ENCODE measurements at places on chromosomes 1 and 21. TPM values are rescaled to one million over a fixed set of nuclear protein-coding genes. Genes with fewer than 3 reads are reported as not detected.

Gene RPTN
- not detected for total RNA-seq

Gene DPT
- not detected for total RNA-seq

Gene SLC45A3
- 2.0 TPM for total RNA-seq

Gene PRAMEF15
- not detected for total RNA-seq

Gene TSPEAR
- total RNA-seq: not detected

Gene SHISAL2A
- total RNA-seq: not detected

Gene PTGER3
- total RNA-seq: 14.9 TPM

Gene TIAM1
- 7.8 TPM for total RNA-seq

Gene SV2A
- total RNA-seq: 16.6 TPM

Gene IGFN1
- not detected for total RNA-seq

Gene E2F2
- total RNA-seq: 7.3 TPM

Gene LPAR3
- total RNA-seq: not detected

Gene AGO3
- total RNA-seq: 15.6 TPM

Gene LMX1A
- total RNA-seq: not detected

Gene AMY1C
- total RNA-seq: not detected

Gene CD101
- total RNA-seq: 0.50 TPM

Gene RXFP4
- total RNA-seq: not detected

Gene KISS1
- 190 TPM for total RNA-seq

Gene RCAN1
- 132 TPM for total RNA-seq

Gene CNR2
- total RNA-seq: not detected

Gene FCRL1
- total RNA-seq: not detected

Gene LRRIQ3
- 1.7 TPM for total RNA-seq

Gene SPATA1
- 0.74 TPM for total RNA-seq

Gene ACKR1
- not detected for total RNA-seq

Gene ZNF593OS
- total RNA-seq: 0.24 TPM

Gene KRTAP13-2
- not detected for total RNA-seq

Gene RHEX
- total RNA-seq: not detected

Gene MROH7
- not detected for total RNA-seq

Gene KRTAP7-1
- total RNA-seq: not detected

Gene TRAF3IP3
- total RNA-seq: not detected

Gene PYHIN1
- not detected for total RNA-seq

Gene OR2L2
- total RNA-seq: not detected

Gene ALPL
- 410 TPM for total RNA-seq

Gene GJB4
- total RNA-seq: not detected

Gene TAS1R3
- total RNA-seq: 0.03 TPM

Gene COL16A1
- total RNA-seq: 365 TPM

Gene RORC
- not detected for total RNA-seq

Gene LMOD1
- 6.4 TPM for total RNA-seq

Gene PTAFR
- total RNA-seq: 0.47 TPM

Gene ASCL5
- total RNA-seq: not detected

Gene SH3BGRL3
- total RNA-seq: 36.5 TPM

Gene SYT14
- 1.00 TPM for total RNA-seq

Gene PTP4A2
- 287 TPM for total RNA-seq

Gene COL11A1
- total RNA-seq: 470 TPM

Gene TUT4
- total RNA-seq: 25.3 TPM

Gene RNF186
- total RNA-seq: not detected

Data from SJSA1 (cell line).